ENCODE measurements at places on chromosomes 4 and X. TPM values are rescaled to one million over a fixed set of nuclear protein-coding genes. Genes with fewer than 3 reads are reported as not detected.

- H3K4me3 ChIP-seq, result no peak overlapping the region
- no peak for DNase-seq
- no peaks in the 10 kb centered on the region for H3K36me3 ChIP-seq
- H3K4me1 ChIP-seq, result no peaks in the 10 kb centered on the region
- H3K27me3 ChIP-seq, result no peaks in the 10 kb centered on the region
Measured at GRCh38 chrX:151904989-151905388, 7.7 kb upstream of the MAGEA4 start.

GRCh38 chr4:148108766-148109165 lies 333.4 kb downstream of the NR3C2 start:
- peaks cover 44% of the 10 kb centered on the region for H3K36me3 ChIP-seq
- H3K4me1 ChIP-seq, result peaks cover 45% of the 10 kb centered on the region
- no peak overlapping the region for H3K27ac ChIP-seq
- H3K27me3 ChIP-seq, result no peaks in the 10 kb centered on the region
- no peak overlapping the region for H3K4me3 ChIP-seq

- H3K4me1 ChIP-seq, result no peaks in the 10 kb centered on the region
- H3K4me3 ChIP-seq, result no peak overlapping the region
- no peak overlapping the region for H3K27ac ChIP-seq
- H3K27me3 ChIP-seq, result peaks cover 3% of the 10 kb centered on the region
- no peak for DNase-seq
Measured at GRCh38 chr4:57214654-57215411, 104.6 kb upstream of the IGFBP7 start.

DNA sequence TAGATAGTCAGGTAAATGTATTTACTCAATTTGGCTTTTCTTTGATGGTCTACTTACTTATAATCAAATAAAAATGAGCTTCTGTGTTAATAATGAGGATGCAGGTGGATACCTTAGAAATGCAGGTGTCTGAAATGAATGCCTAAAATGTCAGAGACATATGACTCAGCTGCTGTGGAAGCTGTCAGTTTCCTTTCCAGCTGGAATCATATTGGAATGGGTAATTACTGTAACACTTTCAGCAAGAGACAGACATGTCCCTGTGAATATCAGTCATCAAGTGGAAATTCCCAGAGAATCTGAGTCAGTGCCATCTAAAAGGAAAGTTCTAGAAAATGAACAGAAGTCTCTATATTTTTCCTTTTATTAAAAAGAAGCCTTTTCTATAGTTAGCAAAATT lies 783.0 kb upstream of the AADAT start:
- H3K27me3 ChIP-seq, result no peaks in the 10 kb centered on the region
- DNase-seq, result no peak
- H3K4me1 ChIP-seq, result no peaks in the 10 kb centered on the region
- H3K27ac ChIP-seq, result no peak overlapping the region
- H3K4me3 ChIP-seq, result no peak overlapping the region

DNA sequence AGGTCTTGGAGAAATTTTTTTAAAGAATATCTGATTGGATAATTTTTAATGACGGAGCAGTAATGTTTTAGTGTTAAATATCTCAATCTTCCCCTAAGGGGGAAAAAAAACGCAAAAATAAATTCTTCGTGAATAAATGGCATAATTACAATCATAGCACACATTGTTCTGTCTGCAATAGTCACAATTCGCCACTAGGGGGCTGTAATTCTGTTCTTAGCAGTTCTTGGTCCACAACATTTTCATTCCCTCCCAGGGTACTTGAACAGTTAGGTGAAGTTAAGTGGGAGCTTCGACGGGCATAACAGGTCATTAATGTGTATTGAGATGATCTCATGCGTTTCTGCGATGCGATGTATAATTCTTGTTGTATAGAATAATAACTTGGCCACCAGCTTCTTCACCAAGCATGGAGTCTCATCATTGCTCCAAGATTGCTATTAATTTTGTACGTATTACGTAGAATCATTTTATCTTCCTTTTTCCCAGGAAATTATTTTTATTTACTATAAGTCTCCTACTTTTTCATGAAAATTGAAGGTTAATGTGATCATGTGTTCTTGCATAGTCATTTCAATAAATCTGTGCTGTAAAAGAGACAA lies 27.2 kb downstream of the HTR2C start:
- H3K27ac ChIP-seq, result no peak overlapping the region
- H3K36me3 ChIP-seq, result no peaks in the 10 kb centered on the region
- H3K4me3 ChIP-seq, result no peak overlapping the region
- H3K27me3 ChIP-seq, result no peaks in the 10 kb centered on the region
- no peaks in the 10 kb centered on the region for H3K4me1 ChIP-seq
- peak; percentile 33 for DNase-seq

The MAP3K15 gene
- 2.2 TPM for total RNA-seq

The SATL1 gene
- total RNA-seq, result not detected

The NKX3-2 gene
- total RNA-seq, result not detected

Measured in activated CD8-positive, alpha-beta T cell treated with anti-CD3 and anti-CD28 coated beads for 36 hours (primary cell).